ENCODE measurements at places on chromosomes 3 and 15.

DNA sequence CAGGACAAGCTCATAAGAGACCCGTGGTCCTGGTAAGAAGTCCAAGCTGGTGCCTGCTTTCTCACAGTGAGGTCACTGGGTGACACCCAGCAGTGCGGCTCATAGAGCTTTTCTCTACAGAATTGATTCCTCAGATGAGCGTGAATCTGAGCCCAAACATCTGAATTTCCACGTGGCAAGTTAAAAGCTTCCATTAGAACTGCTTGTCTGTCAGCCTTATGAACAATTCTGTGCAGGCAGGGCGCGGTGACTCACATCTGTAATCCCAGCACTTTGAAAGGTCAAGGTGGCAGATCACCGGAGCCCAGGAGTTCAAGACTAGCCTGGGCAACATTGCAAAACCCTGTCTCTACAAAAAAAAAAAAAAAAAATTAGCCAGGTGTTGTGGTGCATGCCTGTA is 113.1 kb upstream of the ABHD17C start:
- DNase-seq = no peak

DNA sequence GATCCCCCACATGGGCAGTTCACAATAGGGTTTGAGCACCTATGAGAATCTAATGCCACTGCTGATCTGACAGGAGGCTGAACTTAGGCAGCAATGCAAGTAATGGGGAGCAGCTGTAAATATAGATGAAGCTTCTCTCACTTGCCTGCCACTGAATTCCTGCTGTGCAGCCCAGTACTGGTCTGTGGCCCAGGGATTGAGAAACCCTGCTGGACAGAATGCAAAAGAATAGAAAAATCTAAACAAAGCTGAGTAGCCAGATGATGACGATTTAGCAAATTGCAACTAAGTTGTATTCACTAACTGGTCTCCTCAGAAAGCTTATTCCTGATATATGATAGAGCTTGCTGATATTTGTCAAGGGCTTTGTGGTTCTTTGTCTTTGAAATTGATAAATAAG is 34.3 kb upstream of the APH1B start:
- no peak for DNase-seq

- DNase-seq = no peak
Observed at GRCh38 chr3:195171093-195171873, 99.7 kb downstream of the XXYLT1 start.

GRCh38 chr3:140128631-140129030 is 193.6 kb downstream of the CLSTN2 start:
- DNase-seq = no peak

Data from activated naive CD4-positive, alpha-beta T cell treated with anti-CD3 and anti-CD28 coated beads, Interleukin-2, amount 50 U/mL, for 72 hours (primary cell).